ENCODE measurements at places on chromosomes 5 and 9. TPM values are rescaled to one million over a fixed set of nuclear protein-coding genes. Genes with fewer than 3 reads are reported as not detected.

DNA sequence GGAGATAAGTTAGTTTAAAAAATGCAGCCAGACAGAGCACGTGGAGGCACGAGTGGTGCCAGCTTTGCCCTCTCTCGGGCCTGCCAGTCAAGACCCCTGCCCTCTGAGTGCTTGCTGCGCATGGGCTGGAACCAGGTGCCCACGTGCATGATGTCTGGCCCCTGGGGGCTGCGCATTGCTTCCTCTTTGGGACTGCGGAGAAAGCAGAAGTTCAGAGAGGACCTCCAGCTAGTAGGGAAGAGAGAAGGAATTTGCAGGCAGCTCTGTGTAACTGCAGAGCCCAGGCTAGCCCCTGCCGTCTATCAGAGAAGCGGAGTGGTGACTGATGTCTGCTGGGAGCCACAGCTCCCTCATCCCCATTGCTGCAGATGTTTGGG is 9.7 kb upstream of the RNU6ATAC start:
- peak; percentile 36 for DNase-seq

DNA sequence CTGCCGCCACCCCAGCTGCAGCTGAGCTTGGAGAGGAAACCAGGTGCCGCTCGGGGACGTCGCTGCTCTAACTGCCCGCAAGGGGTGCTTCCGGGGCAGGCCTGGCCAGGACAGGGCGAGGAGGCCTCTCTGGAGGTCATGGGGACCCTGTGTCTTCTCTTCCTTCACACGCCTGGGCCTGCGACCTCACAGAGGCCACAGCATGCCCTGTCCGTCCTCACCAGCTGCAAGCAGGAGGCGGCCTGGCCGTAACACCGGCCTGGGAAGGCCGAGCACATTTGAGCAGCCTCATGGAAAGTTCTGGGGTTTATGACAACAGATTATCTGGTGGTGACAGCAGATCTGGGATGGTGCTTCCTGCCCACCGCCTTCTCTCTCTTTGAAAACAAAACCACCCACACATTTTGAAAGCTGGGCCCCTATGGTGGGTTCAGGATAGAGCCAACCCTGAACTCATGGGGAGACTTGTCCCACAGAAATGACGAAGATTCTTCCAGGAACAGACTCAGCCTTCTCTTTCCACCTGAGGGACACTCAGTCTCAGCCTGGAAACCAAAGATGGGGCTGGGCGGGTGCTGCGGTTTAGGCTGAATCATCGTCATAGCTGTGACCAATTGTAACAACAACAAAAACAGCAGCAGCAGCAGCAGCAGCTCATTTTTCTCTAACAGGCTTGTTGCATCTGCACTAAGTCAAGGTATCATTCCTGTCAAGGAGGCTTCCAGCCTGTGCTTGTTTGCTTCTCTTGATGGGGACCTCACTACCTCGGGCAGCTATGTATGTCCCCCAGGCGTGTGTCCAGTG is 99.6 kb upstream of the RAPGEF1 start:
- peak; percentile 14 for DNase-seq

DNA sequence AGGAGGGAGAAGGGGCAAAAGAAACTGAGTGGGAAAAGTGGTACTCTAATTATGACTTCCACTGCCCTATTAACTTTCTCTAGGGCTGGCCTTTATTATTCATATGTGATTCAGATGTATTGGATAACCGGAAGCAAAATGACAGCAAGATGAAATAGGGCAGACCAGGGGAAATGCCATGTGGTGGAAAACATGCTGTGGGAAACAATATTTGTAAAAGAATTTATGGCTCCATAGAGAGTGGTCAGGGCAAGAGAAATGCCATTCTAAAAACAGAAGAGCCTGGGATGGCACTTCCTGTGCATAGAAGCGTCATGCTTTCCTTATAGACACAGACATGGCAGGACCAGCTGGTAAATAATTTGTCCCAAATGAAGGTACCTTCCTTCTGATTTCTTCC is 67.7 kb downstream of the MEGF10 start:
- no peak for DNase-seq

DNA sequence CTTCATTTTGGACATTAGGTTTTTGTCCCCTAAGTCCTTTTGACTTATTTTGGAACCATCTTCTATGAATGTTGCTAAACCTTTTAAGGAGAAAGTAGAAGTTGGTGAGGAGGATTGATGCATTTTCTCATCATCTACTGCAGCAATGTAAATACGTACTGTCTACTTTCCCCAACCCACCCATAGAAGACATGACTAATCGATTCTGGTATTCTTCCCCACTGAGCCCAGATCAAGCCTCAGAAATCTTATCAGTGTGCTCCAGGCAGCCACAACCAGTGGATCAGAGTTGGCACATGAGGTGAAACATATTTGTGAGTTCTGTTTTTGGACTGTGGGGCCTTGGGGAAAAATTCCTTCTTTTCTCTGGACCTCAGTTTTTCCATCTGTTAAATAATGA is 57.7 kb downstream of the FGF18 start:
- no peak for DNase-seq

DNA sequence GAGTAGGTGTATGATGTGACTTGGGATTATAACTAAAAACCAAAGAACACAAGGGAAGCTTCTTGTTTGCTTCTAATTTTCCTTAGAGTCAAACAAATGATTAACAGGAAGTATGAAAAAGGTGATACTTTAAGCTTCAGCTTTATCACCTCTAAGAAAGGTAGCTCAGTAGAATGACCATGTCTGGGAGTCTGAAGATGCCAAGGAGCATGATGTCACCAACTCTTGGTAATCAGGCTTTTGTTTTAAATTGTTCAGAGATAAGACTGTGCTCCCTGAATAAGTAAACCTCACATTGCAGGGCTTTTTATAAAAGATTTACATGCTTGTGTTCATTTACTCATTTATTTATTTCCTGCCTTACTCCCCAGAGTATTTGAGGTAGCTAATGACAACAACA is 169.9 kb downstream of the FER start:
- no peak for DNase-seq

- DNase-seq: peak; percentile 48
These were observed 59.3 kb downstream of the OSTF1 start for GRCh38 chr9:75147638-75148037.

DNA sequence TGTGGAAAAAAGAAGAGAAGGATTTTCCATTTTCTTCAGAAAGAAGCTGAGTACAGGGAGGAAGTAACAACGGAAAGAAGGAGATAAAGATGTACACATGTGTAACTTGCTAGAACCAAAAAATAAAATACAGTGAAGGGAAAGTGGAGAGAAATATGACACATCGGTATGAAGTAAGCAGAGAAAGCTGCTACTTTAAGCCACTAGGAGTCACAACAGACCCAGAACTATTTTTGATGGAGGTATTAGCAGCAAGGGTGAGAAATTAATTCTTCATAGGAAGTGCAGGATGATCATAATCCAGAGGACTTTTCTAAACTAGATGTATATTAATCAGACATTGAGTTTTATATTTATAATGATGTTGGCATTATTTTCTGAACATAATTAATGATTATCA is 88.5 kb downstream of the FAM174A start:
- no peak for DNase-seq

Gene LARP1
- 97.6 TPM for total RNA-seq

Data from CD4-positive, alpha-beta T cell (primary cell).